Effector memory CD4-positive, alpha-beta T cell (primary cell): ENCODE measurements at places on chromosomes 13 and 19.

GRCh38 chr19:49930483-49931011 is 1.2 kb upstream of the NUP62 start:
- no peak for DNase-seq

DNA sequence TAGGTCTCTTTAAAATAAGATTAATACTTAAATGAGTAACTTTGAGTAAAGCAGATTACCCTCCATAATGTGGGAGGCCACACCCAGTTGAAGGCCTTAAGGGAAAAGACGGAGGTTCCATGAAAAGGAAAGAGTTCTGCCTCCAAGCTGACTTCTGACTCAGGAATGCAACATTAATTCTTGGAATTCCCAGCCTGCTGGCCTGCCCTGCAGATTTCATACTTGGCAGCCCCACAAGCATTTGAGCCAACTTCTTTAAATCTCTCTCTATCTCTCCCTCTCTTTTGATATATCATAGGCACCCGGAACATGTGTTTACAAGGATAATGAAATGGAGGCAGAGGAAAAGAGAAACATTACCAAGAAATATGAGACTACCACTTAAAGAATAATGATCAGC is 902.3 kb upstream of the MIR17HG start:
- no peak for DNase-seq

GRCh38 chr13:71828117-71828516 is 38.9 kb downstream of the DACH1 start:
- no peak for DNase-seq

- no peak for DNase-seq
These were observed 12.6 kb downstream of the ATP11A start for GRCh38 chr13:112702341-112702985.

- no peak for DNase-seq
These were observed 586.7 kb upstream of the SGCG start for GRCh38 chr13:22594041-22594440.
